ENCODE measurements at places on chromosomes 16 and 17.

GRCh38 chr17:31838636-31839225, 20.3 kb downstream of the COPRS start:
- DNase-seq = no peak

DNA sequence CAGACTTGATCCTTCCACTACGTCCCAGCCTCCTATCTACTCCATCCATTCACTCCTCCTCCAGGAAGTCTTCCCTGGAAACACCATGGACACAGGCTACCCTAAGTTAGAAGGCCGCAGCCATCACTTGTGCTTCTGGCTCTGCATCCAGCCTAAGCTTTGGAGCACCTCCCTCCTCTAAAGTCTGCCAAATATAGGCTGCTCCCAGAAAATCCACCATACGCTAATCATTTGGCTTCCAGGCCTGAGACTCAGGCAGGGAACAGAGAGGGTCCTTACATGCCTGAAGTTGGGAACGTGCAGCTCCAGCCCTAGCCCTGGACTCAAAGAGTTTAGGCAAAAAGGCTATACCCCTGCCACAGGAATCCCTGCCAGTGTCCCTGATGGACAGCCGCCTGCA, 6.7 kb downstream of the PCGF2 start:
- DNase-seq = no peak

- DNase-seq = no peak
These were observed 34.8 kb downstream of the TIMM22 start for GRCh38 chr17:1031711-1032110.

- no peak for DNase-seq
These were observed 71.0 kb upstream of the CCL1 start for GRCh38 chr17:34434052-34434451.

DNA sequence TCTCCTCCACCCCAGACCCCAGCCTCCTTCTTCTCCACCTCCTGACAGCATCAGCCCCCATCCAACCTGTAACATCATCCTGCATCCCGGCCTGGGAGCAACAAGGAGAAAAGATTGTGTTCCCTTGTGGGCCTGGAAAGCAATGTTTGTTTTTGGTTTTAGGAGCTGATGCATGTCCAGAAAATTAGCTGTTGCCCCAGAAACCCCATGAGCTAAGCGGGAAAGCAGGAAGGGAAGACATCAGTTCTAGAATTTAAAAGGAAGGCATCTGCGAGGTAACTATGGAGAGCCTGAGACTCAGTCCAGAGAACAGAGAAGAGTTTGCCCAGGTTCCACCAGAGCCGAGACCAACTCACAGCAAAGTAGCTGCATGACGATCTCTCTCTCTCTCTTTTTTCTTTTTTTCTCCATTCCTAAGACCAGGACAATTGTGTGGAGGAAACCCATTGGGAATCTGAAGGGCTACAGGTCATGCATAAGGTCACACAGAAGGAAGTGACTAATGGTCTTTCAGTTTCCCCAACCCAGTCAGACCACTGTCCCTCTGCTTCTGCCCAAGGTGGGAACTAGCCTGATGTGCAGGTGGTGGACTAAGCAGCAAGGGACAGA, 124.4 kb downstream of the SLC39A11 start:
- no peak for DNase-seq

DNA sequence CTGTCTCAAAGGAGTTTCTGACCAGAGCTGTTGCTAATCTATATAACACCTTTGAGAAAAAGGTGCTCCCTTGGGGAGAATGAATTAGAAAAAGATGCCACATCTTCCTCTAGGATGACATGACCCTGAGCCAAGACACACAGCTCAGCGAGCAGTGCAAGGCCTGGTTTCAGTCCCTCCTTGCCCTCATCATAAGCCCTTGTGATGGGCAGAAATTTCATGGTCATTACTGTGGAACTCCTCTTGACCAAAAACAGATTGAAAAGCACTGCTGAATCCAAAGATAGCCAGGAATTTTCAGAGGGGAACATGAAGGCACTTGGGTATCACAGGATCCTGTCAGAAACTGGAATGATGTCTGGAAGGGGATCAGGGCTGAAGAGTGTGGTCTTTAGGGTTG, 74.1 kb upstream of the IRX6 start:
- no peak for DNase-seq

All from anterior cingulate cortex (tissue), 58 donors.